ENCODE measurements at places on chromosomes 7 and 10. TPM values are rescaled to one million over a fixed set of nuclear protein-coding genes. Genes with fewer than 3 reads are reported as not detected.

GRCh38 chr7:113084496-113085172 lies 2.0 kb downstream of the GPR85 start:
- no peak for DNase-seq

DNA sequence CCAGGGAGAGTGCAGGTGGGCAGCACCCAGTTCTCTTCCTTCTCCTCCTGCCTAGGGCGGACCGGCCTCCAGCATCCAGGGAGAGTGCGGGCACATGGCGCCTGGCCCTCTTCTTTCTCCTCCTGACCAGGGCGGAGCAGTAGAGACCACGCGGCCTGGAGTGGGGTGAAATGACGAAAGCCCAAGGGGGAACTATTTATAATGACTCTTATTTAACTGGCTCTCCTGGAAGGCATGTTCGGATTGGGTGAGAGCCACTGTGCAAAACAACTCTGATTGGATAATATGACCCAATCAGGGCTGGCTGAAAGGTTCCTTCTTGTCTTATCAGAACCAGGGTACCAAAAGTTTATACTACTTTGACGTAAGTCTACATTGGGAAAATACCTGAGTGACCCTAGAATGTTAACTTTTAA lies 63.1 kb downstream of the ZNF37A start:
- DNase-seq = no peak

- DNase-seq = no peak
Observed at GRCh38 chr7:29063236-29063635, 83.1 kb downstream of the CPVL start.

- DNase-seq = peak; percentile 76
Observed at GRCh38 chr10:96370584-96371157, 11.9 kb upstream of the OPALIN start.

GRCh38 chr10:97927622-97928021 lies 78.0 kb downstream of the GOLGA7B start:
- DNase-seq = no peak

DNA sequence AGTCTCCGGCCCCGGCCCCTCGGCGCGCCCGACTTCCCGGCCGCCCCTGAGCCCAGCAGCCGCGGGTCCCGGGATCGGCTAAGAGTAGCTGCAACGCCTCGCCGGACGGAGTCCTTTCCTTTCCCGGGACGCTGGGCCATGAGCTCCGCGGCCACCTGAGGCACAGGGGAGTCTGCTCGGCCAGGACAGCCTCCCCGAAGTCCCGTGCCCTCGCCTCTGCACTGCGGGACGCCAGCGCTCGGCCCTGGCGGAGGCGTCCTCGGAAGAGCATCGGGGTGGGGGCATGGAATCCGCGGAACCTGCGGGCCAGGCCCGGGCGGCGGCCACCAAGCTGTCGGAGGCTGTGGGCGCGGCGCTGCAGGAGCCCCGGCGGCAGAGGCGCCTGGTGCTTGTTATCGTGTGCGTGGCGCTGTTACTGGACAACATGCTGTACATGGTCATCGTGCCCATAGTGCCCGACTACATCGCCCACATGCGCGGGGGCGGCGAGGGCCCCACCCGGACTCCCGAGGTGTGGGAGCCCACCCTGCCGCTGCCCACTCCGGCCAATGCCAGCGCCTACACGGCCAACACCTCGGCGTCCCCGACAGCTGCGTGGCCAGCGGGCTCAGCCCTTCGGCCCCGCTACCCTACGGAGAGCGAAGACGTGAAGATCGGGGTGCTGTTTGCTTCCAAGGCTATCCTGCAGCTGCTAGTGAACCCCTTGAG lies 502 bp downstream of the SLC18A3 start:
- no peak for DNase-seq

- DNase-seq = no peak
Observed at GRCh38 chr10:109103278-109103677, 820.0 kb downstream of the XPNPEP1 start.

DNA sequence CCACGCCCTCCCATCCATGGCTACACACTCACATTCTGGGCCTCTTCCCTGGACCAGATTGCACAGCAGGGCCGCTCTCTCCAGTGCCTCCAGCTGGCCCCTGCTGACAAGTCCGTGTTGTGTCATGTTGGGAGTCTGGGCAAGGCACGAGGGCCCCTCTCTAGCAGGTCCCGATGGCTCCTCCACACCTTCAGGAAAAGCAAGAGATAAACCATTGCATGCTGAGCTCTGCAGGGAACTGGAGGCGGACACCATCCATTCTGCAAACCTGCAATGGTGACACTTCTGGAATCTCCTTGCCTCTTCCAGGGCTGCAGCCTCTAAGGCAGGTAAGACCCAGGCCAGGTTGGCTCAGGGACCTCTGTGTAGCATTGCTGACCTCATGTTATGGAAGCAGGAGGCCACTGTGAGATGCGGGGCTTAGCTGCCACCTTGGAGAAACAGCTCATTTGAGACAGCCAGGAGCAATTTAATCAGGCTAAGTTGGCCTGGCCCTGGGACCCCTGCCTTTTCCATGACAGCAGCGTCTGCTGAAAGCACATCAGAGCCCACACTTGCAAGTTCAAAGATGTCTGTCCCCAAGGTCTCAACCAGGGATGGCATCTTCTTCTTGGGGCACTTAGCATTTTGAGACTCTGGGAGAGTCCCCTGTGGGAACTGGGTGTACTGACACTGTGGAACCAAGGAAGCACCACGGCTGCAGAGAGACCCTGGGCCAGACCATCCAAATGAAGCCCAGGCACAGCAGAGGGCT lies 34.2 kb upstream of the LEP start:
- no peak for DNase-seq

GRCh38 chr7:128399991-128400390 lies 9.8 kb downstream of the IMPDH1 start:
- no peak for DNase-seq

- no peak for DNase-seq
Observed at GRCh38 chr10:131198843-131199242, 112.7 kb downstream of the TCERG1L start.

DNA sequence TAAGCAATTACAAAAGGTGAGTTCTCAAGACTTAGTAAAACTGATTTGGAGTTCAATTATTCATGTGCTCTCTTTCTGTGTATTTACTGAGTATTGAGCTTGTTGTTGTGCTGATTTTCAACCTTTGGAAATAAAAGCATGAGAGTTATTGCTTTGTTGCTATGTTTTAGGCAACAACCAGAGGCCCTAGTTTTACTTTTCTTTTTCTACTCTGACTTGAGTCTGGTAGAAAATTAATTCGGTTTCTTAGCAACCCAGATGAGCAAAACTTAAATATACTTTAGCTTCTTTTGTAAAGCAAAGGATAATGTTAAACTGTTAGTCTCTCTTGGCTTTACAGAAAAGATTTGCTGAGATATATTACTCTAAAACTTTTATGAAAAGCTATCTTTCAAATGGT lies 66.4 kb upstream of the SCIN start:
- no peak for DNase-seq

- no peak for DNase-seq
Observed at GRCh38 chr10:59888781-59889435, 17.4 kb downstream of the CCDC6 start.

- DNase-seq = no peak
Observed at GRCh38 chr7:26691406-26691805, 173.0 kb downstream of the SKAP2 start.

DNA sequence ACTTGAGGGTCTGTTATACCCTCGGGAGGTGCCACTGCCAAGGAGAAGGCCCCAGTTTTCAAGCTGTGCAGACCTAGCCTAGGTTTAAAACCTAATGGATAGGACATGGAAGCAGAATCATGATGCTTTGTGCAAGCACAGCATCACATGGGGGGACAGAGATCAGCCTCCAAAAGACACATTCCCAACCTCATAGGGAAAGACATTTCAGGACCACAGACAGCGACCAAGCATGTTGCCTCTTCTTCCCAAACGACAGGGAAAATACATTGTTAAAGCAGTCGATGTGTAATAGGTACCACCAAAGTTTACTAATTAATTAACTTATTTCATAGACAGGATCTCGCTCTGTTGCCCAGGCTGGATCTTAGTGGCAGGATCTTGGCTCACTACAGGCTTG lies 573.9 kb downstream of the TCERG1L start:
- DNase-seq = no peak

- no peak for DNase-seq
Observed at GRCh38 chr10:118276727-118277126, 65.4 kb downstream of the FAM204A start.

- no peak for DNase-seq
Observed at GRCh38 chr10:17195083-17195482, 6.4 kb downstream of the TRDMT1 start.

GRCh38 chr7:130985361-130985760 lies 251.4 kb upstream of the KLF14 start:
- no peak for DNase-seq

DNA sequence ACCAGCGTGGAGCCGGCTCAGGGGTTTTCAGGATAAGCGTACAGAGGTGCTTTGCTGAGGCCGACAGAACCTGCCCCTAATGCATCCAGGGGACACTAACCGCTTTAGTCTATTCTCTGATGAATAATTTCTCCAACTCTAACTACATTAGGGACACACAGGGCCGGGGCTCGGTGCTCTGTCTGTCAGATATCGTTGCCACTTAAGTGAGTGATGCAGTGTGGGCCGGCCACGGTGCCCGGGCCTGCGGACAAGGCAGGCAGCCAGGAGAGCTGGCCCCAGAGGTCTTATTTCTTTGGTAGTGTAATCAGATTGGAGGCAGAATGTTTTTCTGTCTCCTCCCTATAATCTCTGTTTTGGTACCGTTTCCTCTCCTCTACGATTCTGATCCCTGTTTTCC lies 62.7 kb downstream of the ADRA2A start:
- no peak for DNase-seq

DNA sequence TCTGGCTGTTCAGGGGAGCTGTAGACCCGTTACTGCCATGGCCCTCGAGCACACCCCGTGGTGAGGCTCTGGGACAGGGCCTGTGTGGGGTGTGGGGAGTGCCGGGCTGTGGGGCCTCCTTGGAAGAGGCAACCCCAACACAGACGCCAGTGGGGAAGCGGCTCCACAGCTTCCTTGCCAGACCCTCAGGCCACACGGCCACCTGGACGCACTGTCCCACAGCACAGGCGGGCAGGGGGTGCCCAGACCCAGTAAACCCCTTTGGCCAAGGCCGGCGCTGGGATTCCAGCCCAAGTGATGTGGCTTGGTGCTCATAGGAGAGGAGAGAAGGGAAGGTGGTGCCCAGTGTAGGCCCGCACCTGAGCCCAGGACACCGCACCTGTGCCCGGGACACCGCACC lies 12.9 kb upstream of the NKX6-2 start:
- DNase-seq = no peak

DNA sequence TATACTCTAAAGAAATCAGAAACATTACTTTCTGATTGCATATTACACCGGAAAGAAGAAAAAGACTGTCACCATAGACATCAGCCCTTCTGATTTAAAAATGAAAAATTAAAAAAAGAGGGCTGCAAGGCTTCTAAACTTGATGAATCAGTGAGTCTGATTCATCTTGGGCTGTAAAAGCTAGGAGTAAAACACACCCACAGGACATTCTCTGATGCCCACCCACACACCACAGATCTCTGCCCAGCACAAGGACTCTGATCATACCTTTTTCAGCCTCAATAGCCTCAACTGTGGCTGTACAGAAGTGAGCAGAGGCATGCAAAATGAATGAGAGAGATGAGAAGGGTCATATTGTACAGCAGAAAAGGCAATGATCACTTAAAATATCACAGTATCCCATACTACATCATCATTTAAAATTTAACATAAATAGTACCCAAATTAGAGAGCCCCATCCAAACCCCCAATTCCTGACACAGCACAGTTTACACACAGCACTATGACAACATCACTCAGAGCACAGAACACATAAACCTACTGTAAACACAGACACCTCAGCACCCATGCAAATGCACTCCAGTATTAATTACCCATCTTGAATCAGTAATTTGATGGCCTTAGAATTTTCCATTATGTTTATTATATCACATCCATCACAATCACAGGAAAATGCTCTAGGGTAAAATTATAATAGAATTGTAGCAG lies 6.4 kb upstream of the MSS51 start:
- DNase-seq = peak; percentile 23

DNA sequence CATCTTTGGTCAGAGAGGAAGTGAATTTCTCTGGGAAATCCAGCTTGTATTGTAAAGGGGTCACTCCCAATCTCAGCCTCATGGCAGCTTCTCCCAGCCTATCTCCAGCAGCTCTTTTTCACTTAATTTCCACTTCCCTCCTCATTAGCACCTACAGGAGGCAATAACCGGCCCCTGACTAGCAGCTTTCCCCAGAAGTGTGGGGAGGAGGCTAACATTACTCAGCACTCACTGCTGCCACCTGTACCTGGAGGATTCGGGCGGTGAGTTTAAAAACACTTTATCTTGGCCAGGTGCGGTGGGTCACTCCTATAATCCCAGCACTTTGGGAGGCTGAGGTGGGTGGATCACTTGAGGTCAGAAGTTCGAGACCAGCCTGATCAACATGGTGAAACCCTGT lies 3.8 kb downstream of the NODAL start:
- no peak for DNase-seq

- no peak for DNase-seq
Observed at GRCh38 chr7:75531359-75531821, 39.3 kb downstream of the SPDYE5 start.

- DNase-seq = no peak
Observed at GRCh38 chr10:76643511-76643911, 994.1 kb downstream of the KCNMA1 start.

GRCh38 chr7:22176791-22177412 lies 180.1 kb downstream of the RAPGEF5 start:
- DNase-seq = no peak

DNA sequence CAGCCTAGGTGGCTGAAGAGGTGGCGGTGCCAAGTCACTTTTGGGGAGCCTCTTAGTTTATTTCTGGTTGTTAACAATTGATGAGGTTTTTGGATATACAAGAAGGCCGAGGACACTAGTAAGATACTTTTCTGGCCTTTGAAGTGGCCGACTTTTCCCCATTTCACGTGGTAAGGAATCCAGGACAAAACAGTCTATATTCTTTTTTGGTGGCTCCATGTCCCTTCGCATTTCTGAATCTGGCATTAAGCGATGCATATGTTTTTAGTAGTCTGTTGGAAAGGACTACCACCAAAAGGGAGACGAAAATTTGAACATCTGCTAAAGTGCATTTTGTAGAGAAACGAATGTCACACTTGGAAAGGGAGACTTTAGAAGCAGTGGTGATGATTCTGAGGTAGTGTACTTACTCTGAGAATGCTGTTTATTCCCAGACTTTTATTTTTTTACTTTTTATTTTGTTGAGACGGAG lies 1.5 kb downstream of the MLLT10 start:
- no peak for DNase-seq

DNA sequence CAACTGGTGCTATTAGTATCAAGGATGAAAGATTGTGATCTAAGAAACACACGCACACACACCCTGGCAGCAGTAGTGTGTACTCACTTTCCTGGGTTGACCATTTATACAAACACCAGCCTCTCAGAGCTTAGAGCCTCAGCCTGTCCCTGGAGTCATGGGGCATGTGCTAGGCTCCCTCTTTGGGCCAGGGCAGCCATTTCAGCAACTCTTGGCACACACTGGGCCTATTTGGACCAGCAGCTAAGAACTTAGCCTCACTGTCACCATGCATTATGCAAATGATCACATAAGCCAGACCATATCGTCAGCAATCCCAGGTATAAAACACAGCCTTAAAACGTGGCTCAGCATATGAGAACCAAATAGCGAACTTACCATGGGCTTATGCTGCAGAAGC lies 51.3 kb downstream of the GLI3 start:
- no peak for DNase-seq

SPDYE8 gene
- not detected for total RNA-seq

TBC1D12 gene
- total RNA-seq = 20.5 TPM

LIPF gene
- not detected for total RNA-seq

VSTM4 gene
- total RNA-seq = 1.0 TPM

AGMO gene
- 1.9 TPM for total RNA-seq

TMEM176A gene
- not detected for total RNA-seq

SH3PXD2A gene
- total RNA-seq = 2.4 TPM

C10orf90 gene
- total RNA-seq = not detected
